T1000 (cell line): ENCODE measurements at places on chromosomes 7 and 10.

DNA sequence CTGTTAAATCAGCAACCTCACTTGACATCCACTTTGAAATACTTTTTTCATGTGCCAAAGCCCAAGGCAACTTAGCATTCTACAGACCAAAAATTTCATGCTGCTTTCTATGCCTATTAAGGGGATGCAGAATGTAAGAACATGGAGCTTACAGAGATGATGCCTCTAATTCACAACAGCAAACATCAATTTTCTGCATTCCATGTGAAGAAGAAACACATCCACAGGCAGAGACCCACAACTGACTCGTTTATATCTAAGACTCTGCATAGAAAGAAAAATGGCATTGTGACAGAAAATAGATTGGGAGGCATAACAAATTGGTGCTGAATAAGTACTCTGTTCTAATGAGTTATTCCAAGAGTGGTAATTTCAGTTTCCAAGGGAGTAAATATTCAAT, 107.6 kb downstream of the SGMS1 start:
- DNase-seq, result no peak

DNA sequence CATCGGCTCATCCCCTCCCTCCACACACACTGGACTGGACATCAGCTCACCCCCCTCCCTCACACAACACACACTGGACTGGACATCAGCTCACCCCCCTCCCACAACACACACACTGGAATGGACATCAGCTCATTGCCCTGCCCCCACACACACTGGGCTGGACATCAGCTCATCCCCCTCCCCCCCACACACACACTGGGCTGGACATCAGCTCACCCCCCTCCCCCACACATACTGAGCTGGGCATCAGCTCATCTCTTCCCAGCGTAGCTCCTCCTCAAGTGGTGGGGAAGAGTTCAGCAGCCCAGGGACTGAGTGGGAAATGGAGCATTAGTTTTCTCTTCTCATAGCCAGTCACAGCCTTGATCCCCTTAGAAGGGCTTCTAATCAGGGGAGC, 58.1 kb upstream of the WDR11 start:
- DNase-seq, result no peak

- DNase-seq, result no peak
Observed at GRCh38 chr10:48508791-48509772, 95.8 kb downstream of the ARHGAP22 start.

- DNase-seq, result no peak
Observed at GRCh38 chr7:50164559-50165170, 71.6 kb upstream of the ZPBP start.

DNA sequence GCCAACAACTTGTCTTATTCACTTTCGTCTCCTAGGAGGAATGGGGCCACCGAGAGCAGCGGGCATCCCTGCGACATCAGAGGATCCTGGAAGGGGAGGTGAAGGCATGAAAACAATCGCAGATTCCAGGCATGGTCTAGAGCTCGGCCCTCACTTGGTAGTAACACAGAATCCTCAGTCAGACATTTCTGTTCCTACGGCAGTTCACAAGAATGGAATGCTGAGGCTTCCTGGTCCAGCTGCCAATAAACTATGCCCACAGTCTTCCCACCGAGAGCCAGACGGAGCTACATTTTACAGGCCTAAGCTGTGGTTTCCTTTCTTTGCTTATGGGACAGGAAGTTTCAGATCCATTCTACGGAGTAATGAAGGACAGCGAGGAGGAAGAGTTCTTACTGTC, 75.8 kb downstream of the OR13A1 start:
- no peak for DNase-seq

GRCh38 chr7:26681819-26682418, 182.5 kb downstream of the SKAP2 start:
- no peak for DNase-seq

DNA sequence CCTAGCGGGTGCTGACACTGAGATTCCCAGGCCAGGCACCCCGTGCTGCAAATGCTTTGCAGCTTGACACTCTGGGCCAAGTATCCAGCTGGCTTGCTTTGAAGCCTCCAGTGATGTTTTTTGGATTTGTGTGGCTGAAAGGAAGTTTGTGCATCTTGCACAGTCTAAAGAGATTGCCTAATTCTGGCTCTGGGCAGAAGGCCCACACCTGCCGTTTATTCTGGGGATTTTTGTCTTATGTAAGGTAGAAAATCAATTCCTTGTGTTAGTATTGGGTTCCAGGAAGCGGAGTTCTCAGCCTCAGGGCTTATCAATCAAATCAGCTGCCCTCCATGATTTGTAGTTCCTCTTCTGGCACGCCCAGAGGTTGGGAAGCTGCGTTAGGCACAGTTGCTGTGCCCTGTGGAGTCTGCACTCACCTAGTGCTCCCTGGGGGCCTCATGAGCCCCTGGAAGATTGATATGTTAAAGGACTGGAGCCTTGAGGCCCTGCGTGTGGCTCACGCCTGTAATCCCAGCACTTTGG, 8.4 kb upstream of the PURB start:
- no peak for DNase-seq

GRCh38 chr7:94061326-94061725, 57.2 kb upstream of the BET1 start:
- DNase-seq, result no peak
